ENCODE measurements at places on chromosomes 16 and 17. TPM values are rescaled to one million over a fixed set of nuclear protein-coding genes. Genes with fewer than 3 reads are reported as not detected.

DPEP3 gene
- not detected for polyA plus RNA-seq

DNAJA3 gene
- polyA plus RNA-seq: 37.6 TPM

ATP1B2 gene
- polyA plus RNA-seq: 21.5 TPM

ADAD2 gene
- 0.25 TPM for polyA plus RNA-seq

C1QL1 gene
- polyA plus RNA-seq: 2.7 TPM

LAT gene
- polyA plus RNA-seq: 5.8 TPM

NUP85 gene
- 78.2 TPM for polyA plus RNA-seq

CPHXL gene
- polyA plus RNA-seq: not detected

CD300H gene
- not detected for polyA plus RNA-seq

MIEF2 gene
- polyA plus RNA-seq: 21.7 TPM

FGF11 gene
- polyA plus RNA-seq: 6.7 TPM

EPOP gene
- 1.6 TPM for polyA plus RNA-seq

TEX14 gene
- polyA plus RNA-seq: 1.3 TPM

SPNS2 gene
- polyA plus RNA-seq: 53.6 TPM

GPRC5C gene
- polyA plus RNA-seq: 151 TPM

- no peak for DNase-seq
Observed at GRCh38 chr17:31202968-31203367, 94.1 kb downstream of the OMG start.

GRCh38 chr17:11028349-11028748 is 190.5 kb upstream of the PIRT start:
- DNase-seq: no peak

DNA sequence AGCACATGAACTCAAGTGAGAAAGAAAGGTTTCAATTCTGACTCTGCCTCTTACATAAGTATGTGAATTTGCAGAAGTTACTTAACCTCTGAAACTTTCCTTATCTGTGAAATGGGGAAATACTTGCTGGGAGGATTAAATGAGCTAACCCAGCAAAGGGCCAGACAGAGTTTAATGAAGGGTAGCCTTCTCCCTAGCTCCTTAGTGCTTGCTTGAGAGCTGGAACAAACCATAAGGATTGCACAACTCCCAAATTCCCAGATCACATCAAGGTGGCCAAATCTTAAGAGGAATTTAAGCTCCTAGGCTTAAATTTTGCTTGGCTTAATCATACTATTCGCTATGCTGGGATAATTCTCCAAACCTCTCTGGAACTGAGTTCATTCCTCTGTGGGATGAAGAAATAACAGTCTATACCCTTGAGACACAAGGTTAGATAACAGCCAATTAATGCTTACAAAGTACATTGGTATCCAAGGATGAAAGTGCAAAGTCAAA is 11.8 kb upstream of the WSB1 start:
- no peak for DNase-seq

DNA sequence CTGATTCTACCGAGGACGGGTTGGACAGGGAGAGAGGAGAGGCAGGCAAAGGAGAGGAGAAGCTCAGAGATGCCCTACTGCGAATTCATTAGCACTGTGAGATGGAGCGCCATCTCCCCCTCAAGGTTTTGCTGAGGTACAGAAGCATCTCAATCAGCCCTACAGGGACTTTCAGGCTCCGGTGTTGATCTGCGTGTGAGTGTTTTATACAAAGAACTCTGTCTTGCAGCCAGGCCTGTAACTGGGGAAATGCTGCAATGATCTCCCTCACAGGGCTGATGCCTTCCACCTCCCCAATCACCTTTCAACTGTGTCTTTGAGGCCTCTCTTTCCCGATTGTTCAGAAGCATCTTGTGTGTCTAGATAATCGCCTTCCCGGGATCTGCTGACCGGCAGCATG is 74.8 kb downstream of the IRX6 start:
- DNase-seq: no peak

DNA sequence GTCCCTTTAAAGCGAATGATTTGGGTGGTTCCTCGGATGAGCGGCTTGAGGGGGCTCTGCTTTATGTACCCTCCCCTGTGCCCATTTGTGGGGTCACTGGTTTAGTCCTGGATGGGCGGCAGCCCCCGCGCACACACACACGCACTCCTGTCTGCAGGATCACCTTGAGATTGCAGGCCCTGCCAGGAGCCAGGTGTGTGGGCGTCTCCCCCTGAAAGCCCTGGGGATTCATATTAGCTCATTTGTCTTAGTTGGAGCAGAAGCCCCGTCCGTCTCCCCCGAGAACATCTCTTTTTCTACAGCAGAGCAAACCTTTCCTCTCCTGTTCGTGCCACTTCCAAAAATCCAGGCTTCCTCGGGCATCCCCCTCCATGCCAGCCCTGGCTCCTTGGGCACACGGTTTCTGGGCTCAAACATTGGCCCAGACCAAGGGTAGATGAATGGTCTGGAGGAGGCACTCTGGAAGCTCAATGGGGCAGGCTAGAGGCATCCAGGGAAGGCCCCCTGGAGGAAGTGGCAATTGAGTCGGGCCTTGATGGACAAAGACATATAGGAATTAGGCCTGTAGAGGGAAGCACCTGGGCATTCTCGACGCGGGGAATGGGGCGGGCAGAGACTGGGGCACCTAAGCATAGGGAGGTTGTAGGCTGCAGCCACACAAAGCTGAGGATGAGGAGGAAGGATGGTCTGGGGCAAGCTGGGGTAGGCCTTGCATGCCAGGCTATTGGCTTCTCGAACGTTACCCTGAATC is 218.5 kb upstream of the GSE1 start:
- DNase-seq: no peak

DNA sequence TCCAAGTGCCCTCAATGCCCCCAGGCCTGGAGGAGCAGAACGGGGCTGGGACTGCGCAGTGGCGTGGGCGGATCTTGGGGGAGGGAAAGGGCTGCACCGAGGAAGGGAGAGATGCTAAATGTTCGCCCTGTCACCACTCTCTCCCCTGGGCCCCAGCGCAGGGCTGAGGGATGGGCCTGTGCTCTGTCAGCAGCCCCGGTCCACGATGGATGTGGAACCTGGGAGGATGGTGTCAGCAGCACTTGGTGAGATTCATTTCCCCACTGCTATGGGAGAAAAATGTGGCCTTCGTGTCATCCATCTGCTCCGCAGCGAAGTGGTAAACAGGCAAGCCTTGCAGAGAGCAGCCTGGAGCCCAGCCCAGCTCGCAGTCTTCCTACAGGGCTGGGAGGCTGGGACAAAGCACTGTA is 72.0 kb downstream of the TMEM132E start:
- no peak for DNase-seq

GRCh38 chr17:76883744-76884525 is 15.7 kb downstream of the MGAT5B start:
- no peak for DNase-seq

GRCh38 chr17:19311421-19312215 is 50.9 kb downstream of the B9D1 start:
- no peak for DNase-seq

GRCh38 chr16:13936596-13937081 is 16.7 kb downstream of the ERCC4 start:
- DNase-seq: no peak

- DNase-seq: no peak
Observed at GRCh38 chr16:66924527-66925321, 611 bp downstream of the RRAD start.

DNA sequence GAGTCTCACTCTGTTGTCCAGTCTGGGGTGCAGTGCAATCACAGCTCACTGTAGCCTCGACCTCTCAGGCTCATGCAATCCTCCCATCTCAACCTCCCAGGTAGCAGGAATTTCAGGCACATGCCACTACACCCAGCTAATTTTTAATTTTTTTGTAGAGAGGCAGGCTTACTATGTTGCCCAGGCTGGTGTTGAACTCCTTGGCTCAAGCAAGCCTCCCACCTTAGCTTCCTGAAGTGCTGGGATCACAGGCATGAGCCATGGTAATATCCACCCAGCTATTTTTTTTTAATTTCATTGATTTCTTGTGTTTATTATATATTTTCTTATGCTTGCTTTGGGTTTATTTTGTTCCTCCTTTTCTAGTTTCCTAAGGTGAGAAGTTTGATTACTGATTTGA is 33.9 kb upstream of the NACA2 start:
- DNase-seq: no peak

DNA sequence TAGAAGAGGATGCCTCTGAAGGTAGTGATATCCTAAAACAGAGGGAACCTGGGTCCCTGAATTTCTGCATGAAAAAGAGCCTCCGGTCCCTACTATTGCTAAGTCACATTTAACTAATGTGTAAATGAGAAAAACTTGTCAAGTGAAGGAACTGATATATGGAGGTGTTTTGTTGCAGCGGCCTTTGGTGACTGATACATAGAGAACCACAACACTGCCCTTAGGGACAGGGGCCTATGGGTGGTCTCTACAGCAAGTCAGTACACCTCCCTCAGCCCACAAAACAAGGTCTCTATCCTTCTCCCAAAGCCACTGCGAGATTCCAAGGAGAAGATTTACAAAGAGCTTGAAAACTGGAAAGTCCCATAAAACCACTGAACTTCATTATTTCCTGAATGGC is 275.3 kb downstream of the SOX9 start:
- no peak for DNase-seq

- DNase-seq: no peak
Observed at GRCh38 chr17:44909681-44910144, 5.6 kb downstream of the GFAP start.

DNA sequence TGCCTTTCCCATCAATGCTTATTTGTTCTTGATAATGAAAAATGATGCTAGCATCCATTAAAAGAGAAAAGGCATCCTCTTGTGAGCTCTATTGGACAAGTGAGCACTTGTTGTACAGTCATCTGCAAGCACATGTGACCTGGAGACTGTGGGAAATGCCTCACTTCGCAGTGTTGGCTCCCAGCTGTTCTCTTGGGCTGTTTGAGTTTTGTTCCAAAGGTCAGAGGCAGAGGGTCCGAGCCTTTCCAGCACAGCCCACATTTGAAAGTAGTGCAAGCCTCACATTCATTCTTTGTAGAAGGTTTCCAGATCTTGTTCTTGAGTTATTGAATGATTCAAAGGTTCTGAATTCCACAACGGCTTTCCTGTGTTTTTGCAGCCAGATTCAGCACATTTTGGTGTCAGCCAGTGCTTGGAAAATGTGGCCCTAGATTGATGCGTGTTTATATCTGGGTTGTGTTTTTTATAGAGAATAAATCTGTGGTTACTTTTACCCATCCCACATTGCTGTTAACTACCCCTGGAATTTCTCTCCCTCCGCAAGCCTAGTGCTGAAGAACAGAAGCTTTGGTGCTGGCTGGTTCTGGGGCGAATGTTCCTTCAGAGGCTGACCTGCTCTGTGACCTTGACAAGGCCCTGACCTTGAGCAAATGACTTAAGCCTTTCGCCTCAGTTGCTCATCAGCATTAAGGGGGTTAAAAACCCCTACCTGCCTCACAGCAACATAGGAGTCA is 49.8 kb downstream of the CDH1 start:
- peak; percentile 49 for DNase-seq

DNA sequence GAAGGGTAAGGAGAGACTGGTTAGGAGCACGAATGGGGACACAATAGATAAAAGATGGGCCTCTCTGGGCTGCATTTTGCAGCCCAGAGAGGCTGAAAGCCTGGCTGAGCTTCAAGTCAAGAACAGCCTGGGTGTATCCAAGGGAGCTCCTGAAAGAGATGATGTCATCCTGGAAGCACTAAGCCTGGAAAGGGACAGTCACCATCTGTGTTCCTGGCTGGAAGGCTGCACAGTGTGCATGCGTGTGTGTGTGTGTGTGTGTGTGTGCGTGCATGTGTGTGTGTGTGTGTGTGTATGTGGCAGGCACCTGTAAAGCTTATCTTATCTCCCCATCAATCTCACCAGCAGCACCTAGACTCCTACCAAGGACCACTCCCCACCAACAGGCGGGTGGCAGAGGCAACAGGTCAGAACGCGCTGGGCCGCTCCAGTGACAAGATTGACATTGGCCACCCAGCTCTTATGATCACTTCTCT is 44.1 kb downstream of the COG7 start:
- no peak for DNase-seq

DNA sequence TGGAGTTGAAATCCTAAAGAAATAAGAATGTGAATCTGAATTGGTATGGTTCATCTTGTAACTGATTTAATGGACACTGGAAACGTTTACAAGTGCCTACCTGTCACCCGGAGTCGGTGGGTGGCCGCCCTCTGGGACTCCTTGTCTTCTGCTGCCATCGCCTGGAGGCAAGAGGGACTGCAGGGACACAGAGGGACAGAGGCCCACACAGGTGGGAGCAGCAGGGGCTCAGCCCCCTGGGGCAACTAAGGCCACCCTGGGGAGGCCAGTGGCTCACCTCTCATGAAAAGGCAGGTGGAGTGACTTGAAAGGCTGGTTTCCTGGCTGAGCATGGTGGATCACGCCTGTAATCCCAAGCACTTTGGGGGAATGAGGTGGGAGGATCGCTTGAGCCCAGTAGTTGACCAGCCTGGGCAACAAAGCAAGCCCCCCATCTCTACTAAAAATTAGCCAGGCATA is 23.2 kb downstream of the TMEM92 start:
- peak; percentile 52 for DNase-seq

DNA sequence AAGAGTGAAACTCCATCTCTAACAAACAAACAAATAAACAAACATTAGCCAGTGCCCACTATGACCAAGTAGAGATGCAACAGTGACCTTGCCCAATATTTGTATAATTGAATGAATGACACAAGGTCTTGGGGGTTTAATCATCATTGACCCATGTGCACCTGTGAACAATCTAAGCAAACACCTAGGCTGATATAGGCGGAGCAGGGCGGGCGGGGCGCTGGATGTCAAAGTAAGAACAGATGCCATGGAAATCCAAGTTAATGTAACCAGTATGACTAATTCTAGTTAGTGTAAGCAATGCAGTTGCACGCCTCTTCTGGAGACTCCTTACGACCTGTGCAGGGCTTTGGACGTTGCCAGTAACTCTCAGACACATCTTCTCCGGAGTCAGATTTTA is 17.6 kb downstream of the RCVRN start:
- no peak for DNase-seq

DNA sequence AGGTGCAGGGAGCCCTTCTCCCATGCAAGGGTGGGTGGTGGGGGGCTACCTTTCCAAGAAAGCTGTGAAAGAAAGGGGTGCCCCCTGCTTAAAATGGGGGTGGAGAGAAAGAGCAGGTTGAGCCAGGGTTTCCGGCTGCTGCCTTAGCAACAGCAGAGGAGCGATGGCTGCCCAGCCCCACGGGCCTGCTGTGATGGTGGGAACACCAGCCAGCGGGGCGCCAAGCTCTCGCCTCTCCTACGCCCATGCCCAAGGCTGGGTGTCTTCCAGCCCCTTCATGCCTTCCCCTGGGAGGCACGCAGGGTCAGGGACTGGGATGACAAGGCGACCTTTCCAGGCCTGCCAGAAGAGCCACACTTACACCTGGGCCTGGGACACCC is 3.0 kb downstream of the FMNL1 start:
- DNase-seq: no peak

- DNase-seq: no peak
Observed at GRCh38 chr17:30234296-30234695, 1.2 kb downstream of the SLC6A4 start.
